ENCODE measurements at places on chromosomes 7 and 10. TPM values are rescaled to one million over a fixed set of nuclear protein-coding genes. Genes with fewer than 3 reads are reported as not detected.

GRCh38 chr7:136953386-136953785 lies 84.9 kb downstream of the CHRM2 start:
- H3K4me1 ChIP-seq, result peaks cover 25% of the 10 kb centered on the region
- peaks cover 33% of the 10 kb centered on the region for H3K36me3 ChIP-seq
- peak; percentile 79 for DNase-seq
- peak overlapping the region; percentile 86 for H3K27ac ChIP-seq
- no peaks in the 10 kb centered on the region for H3K27me3 ChIP-seq

DNA sequence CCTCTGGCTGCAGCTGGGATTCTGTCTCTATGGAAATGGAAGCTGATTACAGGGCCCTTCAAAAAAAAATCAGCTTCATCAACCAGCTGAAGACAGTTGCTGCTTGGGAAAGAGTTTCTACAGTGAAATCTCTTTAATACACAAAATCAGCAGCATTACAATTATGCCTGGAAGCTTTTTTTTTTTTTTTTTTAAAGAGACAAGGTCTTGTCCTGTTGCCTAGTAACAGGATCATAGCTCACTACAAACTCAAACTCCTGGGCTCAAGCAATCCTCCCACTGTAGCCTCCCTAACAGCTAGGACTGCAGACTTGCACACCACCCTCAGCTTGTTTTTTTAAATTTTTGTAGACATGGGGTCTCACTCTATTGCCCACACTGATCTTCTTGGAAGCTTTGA lies 94.5 kb downstream of the OR13A1 start:
- no peak overlapping the region for H3K27ac ChIP-seq
- peaks cover 2% of the 10 kb centered on the region for H3K27me3 ChIP-seq
- no peaks in the 10 kb centered on the region for H3K4me1 ChIP-seq
- DNase-seq, result no peak
- H3K36me3 ChIP-seq, result no peaks in the 10 kb centered on the region
- no peak overlapping the region for H3K4me3 ChIP-seq

The CNPY1 gene
- not detected for total RNA-seq

GRCh38 chr10:11687779-11688447 lies 54.3 kb upstream of the ECHDC3 start:
- no peak overlapping the region for H3K27ac ChIP-seq
- DNase-seq, result no peak
- no peaks in the 10 kb centered on the region for H3K36me3 ChIP-seq
- H3K4me3 ChIP-seq, result no peak overlapping the region
- peaks cover 13% of the 10 kb centered on the region for H3K27me3 ChIP-seq
- no peaks in the 10 kb centered on the region for H3K4me1 ChIP-seq

GRCh38 chr10:3948843-3949242 lies 163.8 kb upstream of the KLF6 start:
- peaks cover 6% of the 10 kb centered on the region for H3K4me1 ChIP-seq
- no peaks in the 10 kb centered on the region for H3K36me3 ChIP-seq
- no peaks in the 10 kb centered on the region for H3K27me3 ChIP-seq

DNA sequence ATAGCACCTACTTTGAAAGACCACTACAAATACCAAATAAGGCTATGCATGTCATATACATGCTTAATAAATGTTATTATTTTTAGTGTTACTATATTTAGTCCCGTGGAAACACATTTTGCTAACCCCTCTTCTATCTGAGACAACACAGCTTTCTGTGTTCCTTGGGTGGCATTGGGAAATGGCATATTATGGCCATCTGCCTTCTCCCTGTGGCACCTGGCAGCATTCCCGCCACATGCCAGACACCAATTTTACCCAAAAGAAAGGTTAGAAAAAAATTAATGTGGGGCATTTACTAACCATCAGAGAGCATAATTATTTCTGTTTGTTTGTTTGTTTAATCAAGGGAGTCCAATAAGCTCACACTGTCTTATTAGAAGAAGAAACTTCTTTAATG lies 168.6 kb upstream of the ETV1 start:
- H3K4me3 ChIP-seq, result no peak overlapping the region
- H3K27me3 ChIP-seq, result no peaks in the 10 kb centered on the region

The GIMAP6 gene
- total RNA-seq, result not detected

DNA sequence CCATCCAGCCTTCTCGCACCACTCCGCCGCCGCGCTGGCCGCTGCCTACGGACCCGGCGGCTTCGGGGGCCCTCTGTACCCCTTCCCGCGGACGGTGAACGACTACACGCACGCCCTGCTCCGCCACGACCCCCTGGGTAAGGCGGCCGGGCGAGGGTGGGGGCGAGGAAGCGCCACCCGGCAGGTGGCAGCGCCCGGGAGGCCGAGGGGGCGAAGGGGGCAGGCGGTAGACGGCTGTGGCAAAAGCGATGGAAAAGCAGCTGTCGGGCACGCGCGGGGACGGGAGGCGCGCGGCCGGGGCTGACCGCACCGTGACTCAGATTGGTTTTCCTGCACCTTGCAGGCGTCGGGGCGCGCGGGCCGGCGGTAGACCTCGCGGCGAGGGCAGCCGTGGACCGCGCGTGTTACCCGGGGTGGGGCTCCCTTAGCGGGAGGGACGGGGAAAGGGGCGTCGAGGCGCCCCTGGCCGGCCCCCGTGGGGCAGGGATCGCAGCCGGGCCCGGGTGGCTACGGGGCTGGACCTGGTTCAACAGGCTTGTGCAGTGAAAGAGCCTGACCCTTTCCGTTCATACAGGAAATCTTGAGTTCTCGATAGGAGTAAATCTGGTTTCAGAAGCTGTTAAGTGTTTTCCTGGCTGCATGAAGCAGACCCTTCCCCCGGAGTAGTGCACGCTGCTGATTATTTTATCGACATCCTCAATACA lies 608 bp downstream of the HHEX start:
- H3K36me3 ChIP-seq, result peaks cover 9% of the 10 kb centered on the region
- peak overlapping the region; percentile 82 for H3K27ac ChIP-seq
- H3K27me3 ChIP-seq, result no peaks in the 10 kb centered on the region
- peak overlapping the region; percentile 95 for H3K4me3 ChIP-seq

- H3K27me3 ChIP-seq, result peaks cover 26% of the 10 kb centered on the region
- H3K4me3 ChIP-seq, result no peak overlapping the region
- H3K36me3 ChIP-seq, result no peaks in the 10 kb centered on the region
- no peak overlapping the region for H3K27ac ChIP-seq
- no peak for DNase-seq
Measured at GRCh38 chr10:43299579-43299978, 32.7 kb upstream of the RASGEF1A start.

- DNase-seq, result no peak
- H3K4me3 ChIP-seq, result peak overlapping the region; percentile 56
- H3K36me3 ChIP-seq, result peaks cover 27% of the 10 kb centered on the region
- peaks cover 22% of the 10 kb centered on the region for H3K4me1 ChIP-seq
- peak overlapping the region; percentile 36 for H3K27ac ChIP-seq
- H3K27me3 ChIP-seq, result no peaks in the 10 kb centered on the region
Measured at GRCh38 chr7:101128040-101128834, 1.3 kb downstream of the SERPINE1 start.

All from IMR-90 (cell line).